KG1 (cell line): ENCODE measurements at places on chromosomes 11 and 22.

DNA sequence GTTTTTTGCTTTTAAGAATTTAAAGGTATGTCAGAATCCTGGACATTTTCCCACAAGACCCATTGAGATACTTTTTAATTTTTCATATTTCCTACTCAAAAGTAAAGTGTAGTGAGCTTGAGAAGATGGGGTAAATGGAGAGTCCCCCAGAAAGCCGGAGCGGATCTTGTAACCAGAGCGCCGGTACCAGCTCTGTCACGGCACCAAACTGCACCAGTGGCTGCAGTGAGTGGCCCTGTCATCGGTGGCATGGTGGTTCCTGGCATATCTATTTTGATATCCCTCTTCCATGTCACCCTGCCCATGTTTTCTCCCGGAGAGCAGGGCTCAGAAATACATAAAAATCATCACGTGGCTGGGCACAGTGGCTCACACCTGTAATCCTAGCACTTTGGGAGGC is 19.3 kb downstream of the DDX25 start:
- DNase-seq, result no peak

GRCh38 chr11:130710497-130711012 is 205.7 kb downstream of the SNX19 start:
- DNase-seq, result no peak

DNA sequence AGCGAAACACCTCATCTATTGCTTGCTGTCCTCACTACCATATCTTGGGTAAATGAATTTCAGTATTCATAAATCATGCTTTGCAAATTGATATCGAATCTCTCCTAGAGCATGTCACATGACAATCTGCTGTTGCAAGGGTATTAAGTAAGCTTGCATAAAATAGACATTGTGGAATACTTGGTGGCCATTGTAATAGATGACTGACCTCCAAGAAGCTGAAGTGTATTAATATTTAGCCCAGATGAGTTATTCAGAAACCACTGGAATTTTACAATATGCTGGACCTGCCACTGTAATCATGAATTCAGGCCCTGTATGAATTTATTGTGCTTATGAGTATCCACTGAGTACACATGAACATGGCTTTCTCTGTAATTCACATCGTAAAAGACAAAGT is 289.7 kb upstream of the ARHGAP42 start:
- no peak for DNase-seq

DNA sequence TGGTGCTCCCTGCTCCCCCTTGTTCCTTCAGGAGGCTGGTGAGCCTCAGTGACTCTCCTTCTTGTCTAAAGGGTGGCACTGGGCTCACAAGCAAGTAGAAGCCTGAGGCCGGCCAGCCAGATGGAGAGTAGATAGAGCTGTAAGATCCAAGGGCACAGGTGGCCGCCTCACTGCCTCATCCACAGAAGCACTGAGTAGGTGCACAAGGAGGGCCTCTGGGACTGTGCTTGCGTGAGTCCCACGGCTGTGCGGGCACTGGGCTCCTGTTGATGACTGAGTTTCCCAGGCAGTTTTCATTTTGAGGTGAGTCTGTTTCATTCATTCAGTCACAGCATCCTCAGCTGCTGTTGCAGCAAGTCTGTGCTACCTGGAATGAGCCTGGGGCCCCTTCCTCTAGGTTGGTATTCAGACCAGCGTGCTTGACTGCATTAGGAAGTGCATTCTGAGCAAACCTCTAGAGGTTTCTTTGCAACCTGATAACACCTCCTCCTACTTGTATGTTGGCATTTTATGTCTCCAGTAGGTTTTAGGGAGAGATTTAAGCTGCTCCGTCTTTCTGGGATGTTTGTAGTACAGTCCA is 184.0 kb downstream of the TBC1D22A start:
- no peak for DNase-seq

DNA sequence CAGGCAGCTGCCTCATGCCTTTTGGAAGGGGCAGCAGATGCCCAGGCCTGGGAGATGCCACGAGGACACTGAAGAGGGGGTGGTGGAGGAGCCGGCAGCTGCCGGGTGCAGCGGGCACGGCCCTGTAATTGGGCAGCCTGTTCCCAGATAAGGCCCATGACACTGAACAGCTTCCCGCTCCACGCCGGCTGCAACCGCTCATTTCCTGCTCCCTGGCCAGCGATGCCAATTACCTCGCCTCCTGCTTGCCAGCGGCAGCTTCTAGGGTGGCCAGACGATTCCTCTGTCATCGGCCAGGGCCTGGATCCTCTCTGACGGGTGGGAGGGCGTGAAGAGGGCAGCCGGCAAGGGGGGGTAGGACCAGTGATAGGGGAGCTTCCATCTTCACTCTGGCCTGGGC is 22.8 kb downstream of the FLRT1 start:
- no peak for DNase-seq
